ENCODE measurements at places on chromosomes 1 and 21.
A peak's percentile ranks its signal among the peaks of the same experiment; 100 is the strongest.

- DNase-seq: no peak
Measured at GRCh38 chr1:48121955-48122354, 100.6 kb upstream of the SLC5A9 start.

- DNase-seq: no peak
Measured at GRCh38 chr1:201710632-201711597, 118.0 kb upstream of the IPO9 start.

- no peak for DNase-seq
Measured at GRCh38 chr1:230147253-230148125, 80.5 kb downstream of the GALNT2 start.

GRCh38 chr1:212413902-212414327 is 771 bp downstream of the PACC1 start:
- DNase-seq: no peak

GRCh38 chr1:41342774-41343355 is 18.4 kb upstream of the FOXO6 start:
- DNase-seq: no peak

DNA sequence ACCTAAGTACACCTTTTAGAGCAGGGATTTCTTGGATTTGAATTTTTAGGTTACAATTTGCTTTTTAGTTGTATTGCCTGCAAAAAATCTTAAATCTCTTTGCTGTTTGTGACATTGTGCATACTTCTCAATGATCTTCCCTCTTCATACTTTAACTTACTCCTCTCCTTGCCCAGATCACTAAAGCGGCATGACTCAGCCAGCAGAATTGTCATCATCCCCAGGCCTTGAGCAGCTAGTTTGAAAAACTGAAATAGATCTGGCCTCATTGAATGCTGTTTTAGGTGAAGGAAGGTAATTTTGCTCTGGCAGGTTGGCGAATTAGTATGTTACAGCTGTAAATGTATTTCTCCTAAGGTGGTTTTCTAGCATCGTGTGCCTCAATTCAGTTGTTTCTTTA is 145.9 kb downstream of the RYR2 start:
- DNase-seq: no peak

- DNase-seq: no peak
Measured at GRCh38 chr1:197663162-197663953, 111.9 kb downstream of the DENND1B start.

- DNase-seq: no peak
Measured at GRCh38 chr1:20368866-20369470, 78.3 kb downstream of the VWA5B1 start.

DNA sequence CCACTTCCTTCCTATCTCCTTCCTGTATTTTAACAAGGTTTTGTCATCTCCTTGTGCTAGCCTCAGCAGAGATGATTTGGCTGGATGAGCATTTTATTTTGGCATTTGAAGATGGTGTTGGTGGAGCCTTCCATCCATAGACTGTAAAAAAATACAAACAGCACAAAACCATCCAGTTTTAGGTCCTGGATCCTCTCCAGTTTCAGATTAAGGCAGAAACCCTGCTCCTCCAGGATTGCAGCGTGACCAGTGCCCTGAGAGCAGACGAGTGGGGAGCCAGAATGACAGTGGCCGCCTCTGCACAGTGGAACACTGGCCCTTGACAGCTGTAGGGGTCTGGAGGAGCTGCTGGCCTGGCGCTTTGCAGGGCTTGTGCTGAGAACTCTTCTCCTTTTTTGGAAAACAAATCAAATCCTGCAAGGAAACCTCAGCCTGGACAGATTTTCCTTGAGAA is 72.2 kb upstream of the GADD45A start:
- DNase-seq: no peak

- peak; percentile 42 for DNase-seq
Measured at GRCh38 chr1:67404212-67404620, 26.0 kb downstream of the SERBP1 start.

- no peak for DNase-seq
Measured at GRCh38 chr1:228802386-228803220, 67.3 kb downstream of the RHOU start.

- no peak for DNase-seq
Measured at GRCh38 chr1:186149591-186149990, 225.5 kb downstream of the TPR start.

GRCh38 chr1:179079113-179079761 is 2.6 kb upstream of the TOR3A start:
- DNase-seq: peak; percentile 74

GRCh38 chr1:222641269-222641948 is 23.5 kb downstream of the MIA3 start:
- DNase-seq: no peak

DNA sequence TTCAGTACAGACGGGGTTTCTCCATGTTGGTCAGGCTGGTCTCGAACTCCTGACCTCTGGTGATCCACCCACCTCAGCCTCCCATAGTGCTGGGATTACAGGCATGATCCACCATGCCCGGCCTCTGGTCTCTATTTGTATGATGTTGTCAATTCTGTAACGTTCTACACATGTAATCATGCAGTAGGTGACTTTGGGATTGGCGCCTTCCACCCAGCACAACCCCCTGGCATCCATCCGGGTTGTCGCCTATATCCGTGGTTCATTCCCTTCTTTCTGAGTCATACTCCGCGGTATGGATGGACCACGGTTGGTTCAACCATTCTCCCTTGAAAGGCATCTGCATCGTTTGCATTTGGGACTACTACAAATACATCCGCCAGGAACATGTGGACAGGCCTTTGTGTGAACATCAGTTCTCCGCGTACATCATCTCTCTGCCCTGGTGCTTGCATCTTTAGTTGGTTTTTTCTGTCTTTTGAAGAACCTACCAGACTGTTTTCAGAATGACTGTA is 72.1 kb downstream of the PDE9A start:
- no peak for DNase-seq

DNA sequence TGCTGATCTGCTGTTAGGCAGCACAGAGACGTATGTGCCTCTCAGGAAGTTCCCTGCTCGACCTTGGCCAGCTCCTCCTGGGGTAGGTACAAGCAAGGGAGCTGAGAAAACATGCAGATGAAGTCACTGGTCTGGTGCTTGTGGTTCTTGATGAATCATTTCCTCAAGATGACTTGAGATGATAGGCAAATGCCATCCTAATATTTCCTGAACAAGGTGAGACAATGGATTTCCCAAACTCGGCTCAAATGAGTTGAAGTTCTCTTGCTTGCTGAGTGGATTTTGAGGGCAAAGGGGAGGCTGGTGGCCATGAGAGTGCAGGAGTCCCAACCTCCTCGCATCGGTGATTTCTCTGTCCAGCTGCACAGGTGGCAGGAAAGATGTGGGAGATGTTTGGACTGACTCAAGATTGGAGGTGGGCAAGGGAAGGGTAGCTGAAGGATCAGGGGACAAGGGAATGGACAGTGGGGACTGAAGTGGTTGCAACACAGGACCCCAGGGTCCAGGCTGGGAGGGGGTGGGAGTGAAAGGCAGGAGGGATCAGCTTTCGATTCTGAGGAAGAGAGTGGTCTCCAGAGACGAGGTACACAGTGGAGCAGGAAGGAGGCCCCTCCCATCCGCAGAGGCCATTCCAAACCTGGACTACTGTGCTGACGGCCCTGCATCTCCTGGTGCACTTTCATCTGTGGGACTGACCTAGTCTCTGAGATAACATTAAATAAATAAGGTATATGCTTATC is 63.9 kb downstream of the CAPN2 start:
- peak; percentile 81 for DNase-seq

- no peak for DNase-seq
Measured at GRCh38 chr1:51607681-51608095, 9.2 kb upstream of the OSBPL9 start.

- peak; percentile 17 for DNase-seq
Measured at GRCh38 chr1:100456880-100457279, 81.1 kb upstream of the GPR88 start.

DNA sequence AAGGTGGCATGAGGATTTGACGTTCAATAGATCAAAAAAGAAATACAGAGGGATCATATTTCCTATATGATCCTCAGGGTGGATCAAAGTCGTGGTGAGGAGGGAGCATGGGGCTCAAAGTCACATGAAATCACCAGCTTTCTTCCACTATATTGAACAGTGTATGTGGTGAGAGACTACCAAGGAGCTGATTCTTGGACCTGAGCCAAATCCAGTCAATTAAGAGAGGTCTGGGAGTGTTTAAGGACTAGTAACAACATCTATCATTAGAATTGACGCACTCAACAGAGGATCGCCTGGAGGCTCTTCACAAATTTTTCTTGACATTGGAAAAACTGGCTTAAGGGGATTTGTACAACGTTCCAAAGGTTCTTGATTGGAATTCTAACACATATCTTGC is 267.7 kb upstream of the PROX1 start:
- DNase-seq: no peak

DNA sequence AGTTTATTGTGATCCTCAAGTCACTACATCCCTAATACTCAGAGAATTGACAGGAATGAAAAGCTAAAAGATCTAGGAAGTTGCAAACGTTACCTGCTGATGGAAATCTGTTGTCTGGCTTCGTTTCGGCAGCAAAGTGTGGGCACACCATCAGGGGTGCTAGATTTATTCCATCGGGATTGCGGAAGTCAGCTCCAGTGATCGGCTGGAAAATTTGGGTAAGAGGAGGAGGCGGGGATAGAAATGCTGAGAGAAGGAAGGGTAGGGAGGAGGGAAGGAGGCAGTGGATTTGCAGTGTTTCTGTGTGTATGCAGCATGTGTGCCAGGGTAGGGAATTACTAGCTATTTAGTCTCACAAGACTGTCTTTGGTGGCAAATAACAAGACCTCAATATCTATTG is at the start of gene CTSK:
TSS of gene CTSK (minus strand) at position 140 of the 400 bp plus-strand sequence. CDS start 1,455 bp downstream, outside the sequence.
- DNase-seq: peak; percentile 47

GRCh38 chr1:46690931-46691421 is 19.3 kb downstream of the TEX38 start:
- peak; percentile 50 for DNase-seq

GRCh38 chr1:75791022-75791421 is 5.0 kb downstream of the RABGGTB start:
- DNase-seq: no peak

GRCh38 chr1:150089846-150090520 is 22.4 kb downstream of the VPS45 start:
- DNase-seq: no peak

DNA sequence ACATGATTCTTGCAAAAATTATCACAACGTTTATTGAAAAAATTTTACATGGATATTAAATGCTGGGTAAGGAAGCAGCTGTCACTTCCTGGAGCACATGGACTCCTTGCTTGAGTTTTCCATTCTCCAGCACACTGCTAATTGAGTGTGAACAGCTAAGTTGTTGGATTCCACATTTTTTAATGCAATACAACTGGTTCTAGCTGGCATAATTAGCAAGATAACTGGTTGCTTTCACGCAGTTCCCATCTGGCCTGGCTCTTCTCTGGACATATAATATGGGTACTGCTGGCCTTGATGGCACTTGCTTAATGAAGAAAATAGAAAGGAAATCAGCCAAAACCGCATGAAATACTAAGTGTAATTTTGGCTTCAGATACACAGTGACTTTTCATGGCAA is 26.6 kb downstream of the RGS21 start:
- DNase-seq: no peak

DNA sequence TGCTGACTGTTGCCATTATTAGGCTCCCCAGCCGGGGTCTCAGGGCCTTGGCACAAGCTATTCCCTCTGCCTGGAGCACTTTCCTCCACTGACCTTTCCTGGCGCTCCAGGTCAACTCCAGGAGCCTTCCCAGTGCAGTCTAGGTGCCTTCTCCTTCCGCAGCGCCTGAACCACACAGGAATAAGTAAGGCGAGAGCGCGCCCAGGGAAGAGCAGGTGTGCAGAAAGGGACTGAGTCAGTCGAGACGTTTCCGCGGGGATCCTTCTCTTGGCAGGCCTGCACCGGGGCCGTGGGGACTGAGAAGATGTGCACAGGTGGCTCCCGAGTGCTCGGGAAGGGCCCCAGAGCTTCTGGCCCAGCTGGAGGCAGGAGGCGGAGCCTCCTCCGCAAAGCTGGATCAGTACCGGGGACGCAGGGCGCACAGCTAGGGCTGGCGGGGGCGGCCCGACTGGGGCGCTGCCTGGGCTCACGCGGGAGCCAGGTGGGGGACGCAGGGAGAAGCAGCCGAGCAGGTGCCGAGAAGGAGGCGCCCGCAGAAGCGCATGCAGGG is 765 bp upstream of the BMP8A start:
- DNase-seq: no peak

DNA sequence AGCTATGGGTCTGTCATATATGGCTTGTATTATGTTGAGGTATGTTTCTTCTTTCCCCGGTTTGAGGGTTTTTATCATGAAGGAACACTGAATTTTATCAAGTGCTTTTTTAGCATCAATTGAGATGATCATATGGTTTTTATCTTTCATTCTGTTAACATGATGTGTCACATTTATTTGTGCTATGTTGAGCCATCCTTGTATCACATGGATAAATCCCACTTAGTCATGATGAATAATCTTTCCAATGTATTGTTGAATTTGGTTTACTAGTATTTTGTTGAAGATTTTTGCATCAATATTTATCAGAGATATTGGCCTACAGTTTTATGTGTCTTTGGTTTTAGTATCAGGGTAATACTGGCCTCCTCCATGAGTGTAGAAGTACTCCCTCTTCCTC is 61.7 kb downstream of the GPR137B start:
- peak; percentile 20 for DNase-seq

DNA sequence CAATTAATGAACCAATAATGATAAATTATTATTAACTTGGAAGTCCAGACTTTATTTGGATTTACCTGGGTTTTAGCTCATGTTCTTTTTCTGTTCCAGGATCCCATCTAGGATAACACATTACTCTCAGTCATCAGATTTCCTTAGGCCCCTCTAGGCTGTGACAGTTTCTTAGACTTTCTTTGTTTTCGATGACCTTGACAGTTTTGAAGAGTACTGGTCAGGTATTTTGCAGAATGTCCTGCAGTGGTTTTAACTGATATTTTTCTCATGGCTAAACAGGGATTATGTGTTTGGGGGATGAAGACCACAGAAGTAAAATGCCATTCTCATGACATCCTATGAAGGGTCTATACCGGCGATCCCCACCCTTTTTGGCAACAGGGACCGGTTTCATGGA is 144.0 kb downstream of the NAV1 start:
- DNase-seq: no peak

GRCh38 chr1:23037081-23037740 is 17.9 kb downstream of the KDM1A start:
- DNase-seq: no peak

DNA sequence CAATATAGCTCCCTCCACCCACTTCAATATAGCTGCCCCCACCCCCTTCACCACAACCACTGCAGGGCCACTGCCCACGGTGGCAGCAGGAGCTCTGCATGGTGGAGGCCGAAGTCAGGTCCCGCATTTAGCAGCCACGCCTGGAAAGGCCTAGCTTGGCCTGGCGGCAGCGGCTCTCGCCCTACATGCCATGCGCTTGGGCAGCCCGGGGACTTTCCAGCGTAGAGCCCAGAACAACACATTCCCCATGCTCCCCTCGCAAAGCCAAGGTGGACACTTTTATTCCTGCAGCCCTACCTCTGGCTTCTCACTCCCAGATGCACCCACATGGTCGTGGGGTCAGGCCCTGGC is 37.1 kb downstream of the LHX4 start:
- no peak for DNase-seq

DNA sequence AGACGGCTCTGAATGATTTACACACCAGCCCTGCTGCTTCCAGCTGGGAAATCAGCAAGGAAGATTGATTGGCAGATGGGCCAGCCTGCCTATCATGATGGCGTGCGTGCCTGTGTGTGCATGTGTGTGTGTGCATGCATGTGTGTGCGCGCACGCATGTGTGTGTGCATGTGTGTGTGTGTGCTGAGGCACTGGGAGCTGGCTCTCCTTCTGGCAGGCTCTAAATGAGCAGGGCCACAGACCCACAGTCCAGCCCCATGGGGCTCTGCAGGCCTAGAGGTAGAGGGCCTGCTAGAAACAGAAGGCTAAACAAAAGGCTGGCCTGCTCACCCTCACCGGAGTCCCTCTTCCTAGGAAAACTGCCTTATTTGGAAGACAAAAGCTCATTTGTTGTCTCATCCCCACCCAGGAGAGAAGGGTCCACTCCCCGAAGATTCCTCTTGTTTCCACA is 6.0 kb downstream of the KLHDC8A start:
- DNase-seq: no peak
